Activated T-cell treated with anti-CD3 and anti-CD28 coated beads, Interleukin-2, amount 50 U/mL, for 48 hours (primary cell): ENCODE measurements at places on chromosomes 12 and 14.

- no peak for DNase-seq
Measured at GRCh38 chr12:81699551-81699950, 59.6 kb downstream of the PPFIA2 start.

- no peak for DNase-seq
Measured at GRCh38 chr12:42767326-42767954, 177.9 kb upstream of the PRICKLE1 start.

GRCh38 chr12:122909442-122910288 lies 13.7 kb upstream of the VPS37B start:
- DNase-seq: no peak

DNA sequence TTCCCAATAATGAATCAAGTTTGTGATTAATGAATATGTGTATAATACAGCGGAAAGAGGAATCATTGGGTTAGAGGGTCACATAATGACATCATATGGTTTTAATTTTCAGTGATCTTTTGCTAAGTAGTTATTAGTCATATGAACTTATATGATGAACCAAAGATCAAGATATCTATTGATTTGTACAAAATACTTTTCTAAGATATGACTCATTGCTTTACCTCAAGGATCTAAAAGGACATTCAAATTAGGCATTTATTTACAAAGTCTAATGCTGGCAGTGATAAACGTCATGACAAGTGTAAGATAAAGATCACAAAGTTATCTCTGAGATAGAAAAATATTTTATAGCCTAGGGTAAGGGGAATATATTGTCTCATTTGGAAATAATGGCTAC lies 417.8 kb downstream of the RPL10L start:
- no peak for DNase-seq

DNA sequence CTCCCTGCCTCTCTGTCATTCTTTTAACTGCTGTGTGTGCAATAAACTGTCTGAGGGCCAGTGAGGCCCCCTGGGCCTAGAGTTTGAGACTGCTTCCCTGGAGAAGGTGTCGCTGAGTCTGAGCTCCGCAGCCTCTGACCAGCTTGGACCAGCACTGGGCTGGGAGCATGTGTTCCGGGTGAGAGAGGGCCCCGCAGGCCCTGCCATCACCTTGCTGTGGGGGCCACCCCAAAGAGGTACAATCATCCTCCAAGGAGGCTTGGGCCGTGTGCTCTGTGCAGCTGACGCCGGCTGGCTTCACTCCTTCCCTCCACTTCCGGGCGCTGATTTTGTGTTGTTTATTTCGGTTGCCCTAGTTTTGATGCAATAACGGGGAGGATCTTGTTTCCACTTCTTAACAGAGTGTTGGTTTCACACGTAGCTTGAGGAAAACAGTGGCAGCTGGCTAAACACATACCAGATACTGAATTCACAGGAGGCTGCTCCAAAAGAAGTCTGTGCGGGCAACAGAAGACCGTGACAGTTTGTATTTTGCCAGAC lies 121.6 kb downstream of the TMEM132C start:
- no peak for DNase-seq

GRCh38 chr14:62468946-62469345 lies 576.3 kb downstream of the KCNH5 start:
- DNase-seq: no peak
